ENCODE measurements at places on chromosomes 1 and 21.
A peak's percentile ranks its signal among the peaks of the same experiment; 100 is the strongest.

DNA sequence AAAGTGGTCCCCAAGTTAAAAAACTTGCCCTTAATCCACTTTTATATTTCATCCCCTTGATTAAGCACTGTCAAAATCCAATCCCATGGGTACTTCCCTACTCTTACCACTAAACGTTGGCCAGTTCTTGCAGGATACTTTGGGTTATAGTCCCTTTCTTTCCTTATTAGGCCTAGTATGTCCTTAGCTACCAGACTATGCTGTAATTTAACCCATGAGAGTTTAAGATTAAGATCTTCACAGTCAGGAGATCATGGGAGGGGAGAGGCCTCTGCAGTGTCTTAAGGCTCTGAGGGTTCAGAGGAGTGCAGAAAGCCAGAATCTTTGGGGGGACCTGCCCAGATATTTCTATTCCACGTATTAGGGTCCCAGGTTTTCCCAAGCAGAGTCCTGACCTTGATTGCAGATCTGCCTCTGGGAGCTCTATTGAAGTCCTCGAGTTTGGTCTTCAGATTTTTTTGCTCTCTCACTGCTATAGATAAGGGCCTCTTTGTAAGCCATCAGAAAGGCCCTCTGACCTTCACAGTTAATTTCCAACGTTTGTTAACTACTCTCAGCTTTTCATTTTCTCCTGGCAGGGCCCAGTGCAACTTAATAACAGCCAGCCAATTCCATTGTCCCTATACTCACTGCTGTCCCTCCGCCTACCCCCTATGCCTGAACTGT is 9.0 kb upstream of the CGN start:
- DNase-seq: no peak

DNA sequence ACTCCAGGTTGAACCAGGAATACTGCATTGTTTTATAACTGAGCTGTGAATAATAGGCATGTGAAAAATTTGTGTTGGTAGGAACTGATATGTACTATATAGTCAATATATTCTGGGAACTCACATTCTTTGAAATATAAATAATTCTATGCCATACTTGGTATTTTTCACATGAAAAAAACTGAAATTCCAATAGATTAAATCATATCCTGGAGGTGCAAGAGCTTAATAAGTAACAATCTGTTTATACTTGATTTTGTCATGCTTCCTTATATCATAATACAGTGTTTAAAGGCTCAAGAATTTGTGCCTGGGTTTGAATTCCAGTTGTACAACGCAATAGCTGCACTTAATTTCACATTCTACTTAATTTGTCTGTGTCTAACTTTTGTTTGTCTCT is 387.0 kb downstream of the USP25 start:
- no peak for DNase-seq

GRCh38 chr1:192225703-192226102 is 67.4 kb downstream of the RGS18 start:
- DNase-seq: no peak

- DNase-seq: peak; percentile 5
Observed at GRCh38 chr1:155834296-155834926, 22.6 kb downstream of the GON4L start.

GRCh38 chr1:219732814-219733491 is 120.0 kb upstream of the ZC3H11B start:
- DNase-seq: no peak

DNA sequence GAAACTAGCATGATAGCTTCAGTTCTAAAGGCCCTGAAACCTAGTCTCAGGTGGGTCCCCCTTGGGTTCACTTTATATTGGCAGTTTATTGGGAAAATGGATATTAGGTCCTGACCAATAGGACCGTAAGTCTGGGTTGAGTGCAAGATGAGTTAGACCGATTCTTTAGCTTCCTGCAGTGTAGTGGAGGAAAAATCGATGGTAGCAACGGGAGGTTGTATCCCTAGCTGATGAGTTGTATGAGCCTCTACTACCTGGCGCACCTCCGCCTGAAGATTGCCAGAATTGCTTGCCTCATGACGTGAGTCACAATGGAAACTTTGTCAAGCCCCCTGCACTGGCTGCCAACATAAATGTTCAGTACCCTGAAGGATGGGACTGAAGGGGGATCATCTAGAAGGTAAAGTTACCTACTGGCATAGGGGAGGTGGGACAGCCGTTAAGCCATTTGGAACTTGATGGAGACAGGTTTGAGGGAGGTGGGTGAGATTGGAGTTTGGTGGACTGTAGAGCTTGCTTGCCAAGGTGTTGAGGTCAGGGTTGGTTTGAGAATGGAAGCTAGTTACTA is 3.9 kb downstream of the RCC1 start:
- no peak for DNase-seq

GRCh38 chr1:224170343-224170742 is 12.7 kb upstream of the DEGS1 start:
- DNase-seq: no peak

GRCh38 chr21:14614287-14614686 is 68.2 kb upstream of the SAMSN1 start:
- DNase-seq: no peak

DNA sequence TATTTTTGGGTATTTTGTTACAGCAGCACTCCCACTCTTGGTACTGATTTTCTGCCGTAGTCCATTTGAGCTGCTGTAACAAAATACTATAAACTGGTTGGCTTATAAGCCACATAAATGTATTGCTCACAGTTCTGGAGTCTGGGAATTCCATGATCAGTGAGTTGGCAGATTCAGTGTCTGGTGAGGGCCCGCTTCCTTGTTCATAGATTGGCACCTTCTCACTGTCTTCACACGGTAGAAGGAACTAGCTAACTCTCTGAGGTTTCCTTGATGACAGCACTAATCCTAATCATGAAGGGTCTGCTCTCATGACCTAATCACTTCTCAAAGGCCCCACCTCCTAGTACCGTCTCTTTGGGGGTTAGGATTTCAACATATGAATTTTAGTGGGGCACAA is 85.2 kb downstream of the HHAT start:
- DNase-seq: no peak

GRCh38 chr1:201783572-201783971 is 45.4 kb upstream of the IPO9 start:
- no peak for DNase-seq

DNA sequence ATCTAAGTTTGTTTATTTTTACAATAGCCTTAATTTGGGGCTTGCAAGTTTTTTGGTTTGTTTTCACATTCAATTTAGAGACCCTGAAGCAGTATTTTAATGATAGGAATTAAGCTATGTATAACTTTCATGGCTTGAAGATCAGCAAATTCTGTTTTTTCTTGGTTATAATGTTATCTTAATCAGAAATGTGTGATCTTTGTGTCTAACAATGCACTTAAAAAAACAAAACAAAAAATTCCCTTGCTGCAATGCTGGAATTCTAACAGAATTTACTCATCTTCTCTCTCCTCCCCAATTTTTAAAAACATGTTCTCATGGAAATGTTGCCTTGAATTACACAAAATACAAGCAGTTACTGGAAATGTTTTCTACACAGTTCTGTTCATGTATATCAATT is 113.1 kb downstream of the OLFML2B start:
- no peak for DNase-seq

DNA sequence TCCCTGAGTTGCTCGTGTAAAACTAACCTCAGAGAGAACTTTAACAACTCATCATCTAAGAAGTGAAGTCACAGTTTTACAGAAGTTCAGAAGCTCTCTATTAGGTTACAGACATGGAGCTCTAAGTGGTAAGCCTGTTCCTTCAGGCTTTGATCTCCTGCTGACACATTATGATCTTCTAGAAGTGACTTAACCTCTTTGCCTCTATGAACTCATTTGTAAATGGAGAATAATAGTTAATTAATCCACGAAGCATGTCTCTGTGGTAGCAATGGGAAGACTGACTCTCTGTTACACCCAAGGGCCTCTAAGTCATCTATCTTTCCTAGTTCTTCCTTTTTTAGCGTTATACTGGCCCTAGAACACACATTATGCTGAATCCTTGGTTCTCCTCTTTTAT is 157.9 kb upstream of the NRIP1 start:
- no peak for DNase-seq

GRCh38 chr1:153070243-153070642 is 1.2 kb downstream of the SPRR2B start:
- DNase-seq: no peak

- DNase-seq: no peak
Observed at GRCh38 chr1:248625971-248626370, 8.9 kb downstream of the OR2T11 start.

- no peak for DNase-seq
Observed at GRCh38 chr1:28506907-28507246, 1.0 kb downstream of the RCC1 start.

GRCh38 chr1:23196627-23197328 is 20.5 kb downstream of the HTR1D start:
- DNase-seq: no peak

GRCh38 chr1:225380691-225381090 is 47.1 kb downstream of the LBR start:
- DNase-seq: no peak

DNA sequence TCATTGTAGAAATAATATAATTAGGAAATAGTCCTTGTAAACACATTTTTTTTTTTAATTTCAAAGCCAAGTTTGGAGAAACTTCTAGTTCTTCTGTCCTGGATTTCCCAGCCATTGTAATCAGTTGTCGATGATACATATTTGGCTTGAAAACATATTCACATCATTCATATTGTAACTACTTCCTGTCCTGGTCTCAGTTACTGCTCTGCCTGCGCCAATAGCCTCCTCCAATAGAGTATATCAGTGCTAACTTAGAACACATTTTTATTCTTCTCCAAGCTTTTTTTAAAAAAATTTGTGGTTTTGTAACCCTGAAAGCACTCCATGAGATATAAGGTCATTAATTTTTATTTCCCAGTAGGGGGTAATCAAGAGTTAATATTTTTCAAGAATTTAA is 46.1 kb upstream of the FMO2 start:
- DNase-seq: no peak

DNA sequence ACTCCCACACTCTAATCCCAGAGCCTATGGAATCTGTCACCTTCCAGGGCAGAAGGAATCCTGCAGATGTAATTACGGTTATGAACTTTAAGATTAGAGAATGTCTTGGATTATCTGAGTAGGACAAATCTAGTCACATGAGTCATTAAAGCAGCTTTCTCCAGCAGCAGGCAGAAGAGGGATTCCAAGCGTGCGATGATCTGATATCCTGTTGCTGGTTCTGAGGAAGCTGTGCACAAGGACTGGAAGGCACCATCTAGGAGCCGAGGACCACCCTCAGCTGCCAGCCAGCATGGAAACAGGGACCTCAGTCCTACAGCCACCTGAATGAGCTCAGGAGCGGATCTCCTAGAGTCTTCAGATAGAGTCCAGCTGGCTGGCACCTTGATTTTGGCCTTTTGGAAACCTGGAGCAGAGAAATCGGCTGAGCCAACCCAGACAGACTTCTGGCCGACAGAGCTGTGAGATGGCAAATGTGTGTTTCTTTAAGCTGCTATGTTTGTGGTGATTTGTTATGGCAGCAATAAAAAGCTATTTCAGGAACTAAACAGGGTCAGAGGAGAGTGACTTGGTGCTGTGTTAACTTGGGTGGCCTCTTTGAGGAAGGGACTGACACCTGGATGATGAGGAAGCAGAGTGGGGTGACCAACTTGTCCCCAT is 34.5 kb downstream of the LRRN2 start:
- no peak for DNase-seq

DNA sequence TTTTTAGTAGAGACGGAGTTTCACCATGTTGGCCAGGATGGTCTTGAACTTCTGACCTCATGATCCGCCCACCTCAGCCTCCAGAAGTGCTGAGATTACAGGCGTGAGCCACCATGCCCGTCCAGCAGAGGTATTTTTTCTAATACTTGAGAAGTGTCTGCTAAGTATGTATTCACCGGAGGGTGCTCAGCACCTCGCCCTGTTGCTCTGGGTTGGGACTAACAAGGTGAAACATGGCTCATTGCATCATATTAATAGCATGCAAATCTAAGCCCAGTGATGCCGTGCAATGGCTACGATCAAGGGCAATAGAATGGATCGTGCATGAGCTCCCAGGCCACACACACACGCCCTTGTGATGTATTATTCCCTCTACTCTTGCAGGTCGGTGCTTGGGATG is 68.7 kb downstream of the PDE9A start:
- no peak for DNase-seq

DNA sequence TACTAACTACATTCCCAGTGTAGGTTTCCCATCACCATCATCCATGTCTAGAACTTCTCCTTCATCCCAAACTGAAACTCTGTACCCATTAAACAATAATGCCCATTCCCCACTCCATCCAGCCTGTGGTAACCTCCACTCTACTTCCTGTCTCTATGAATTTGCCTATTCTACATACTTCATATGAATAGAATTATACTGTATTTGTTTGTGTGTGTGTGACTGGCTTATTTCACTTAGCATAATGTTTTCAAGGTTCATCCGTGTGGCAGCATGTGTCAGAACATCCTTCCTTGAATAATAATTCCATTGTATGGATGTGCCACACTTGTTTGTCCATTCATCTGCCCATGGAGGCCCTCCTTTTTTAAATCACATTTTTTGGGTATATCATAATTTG is 35.7 kb downstream of the ATP2B4 start:
- DNase-seq: no peak

DNA sequence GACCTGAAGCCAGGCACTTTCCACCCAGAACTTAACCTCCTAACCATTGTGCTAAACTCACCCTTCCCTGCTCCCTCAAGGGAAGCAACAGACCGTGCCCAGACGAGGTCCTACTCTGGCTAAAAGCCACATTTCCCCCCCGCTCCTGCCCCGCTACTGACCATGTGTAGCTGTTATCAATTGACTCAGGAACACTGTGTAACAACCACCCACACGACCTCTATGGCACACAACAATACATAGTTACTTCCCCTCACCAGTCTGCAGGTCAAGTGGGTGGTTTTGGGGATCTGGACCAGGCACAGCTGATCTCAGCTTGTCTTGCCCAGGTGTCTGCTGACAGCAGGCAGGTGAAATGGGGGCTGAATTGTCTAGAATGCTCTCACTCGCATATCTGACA is 40.1 kb downstream of the CAMK2N1 start:
- no peak for DNase-seq

- DNase-seq: no peak
Observed at GRCh38 chr1:160605205-160605604, 25.9 kb upstream of the CD84 start.

DNA sequence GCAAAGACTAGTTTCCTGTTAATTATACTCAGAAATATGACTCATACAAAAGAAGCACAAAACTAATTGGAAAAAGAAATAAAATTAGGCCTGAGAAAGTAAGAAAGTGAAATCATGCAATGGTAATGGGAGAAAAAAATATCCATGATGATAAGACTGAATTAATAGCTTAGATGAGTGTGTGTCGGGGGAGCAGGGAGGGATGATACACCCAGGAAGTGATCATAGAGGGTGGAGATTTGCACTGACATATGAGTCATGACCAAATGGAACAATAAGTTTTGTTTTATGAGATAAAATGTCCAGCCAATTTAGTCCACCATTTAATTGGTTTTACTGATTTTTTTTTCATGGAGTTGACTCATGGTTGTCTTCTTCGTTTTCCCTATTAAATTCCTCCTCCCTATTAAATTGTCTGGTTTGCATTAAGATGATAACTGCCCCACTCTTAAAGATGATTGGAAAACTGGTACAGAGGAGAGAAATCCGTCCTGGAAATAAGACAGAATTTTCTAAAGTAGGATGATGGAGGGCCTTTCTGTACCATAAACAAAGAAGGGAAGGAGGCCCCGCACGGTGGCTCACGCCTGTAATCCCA is 111.7 kb upstream of the KCNJ6 start:
- no peak for DNase-seq

- DNase-seq: no peak
Observed at GRCh38 chr1:72062584-72062983, 219.8 kb downstream of the NEGR1 start.
